ENCODE measurements at places on chromosomes 7 and 10.

- DNase-seq: no peak
Observed at GRCh38 chr7:36984710-36985312, 260.5 kb upstream of the AOAH start.

- no peak for DNase-seq
Observed at GRCh38 chr10:80713398-80713928, 175.8 kb downstream of the SH2D4B start.

GRCh38 chr7:140649556-140650205 lies 9.1 kb upstream of the DENND2A start:
- no peak for DNase-seq

DNA sequence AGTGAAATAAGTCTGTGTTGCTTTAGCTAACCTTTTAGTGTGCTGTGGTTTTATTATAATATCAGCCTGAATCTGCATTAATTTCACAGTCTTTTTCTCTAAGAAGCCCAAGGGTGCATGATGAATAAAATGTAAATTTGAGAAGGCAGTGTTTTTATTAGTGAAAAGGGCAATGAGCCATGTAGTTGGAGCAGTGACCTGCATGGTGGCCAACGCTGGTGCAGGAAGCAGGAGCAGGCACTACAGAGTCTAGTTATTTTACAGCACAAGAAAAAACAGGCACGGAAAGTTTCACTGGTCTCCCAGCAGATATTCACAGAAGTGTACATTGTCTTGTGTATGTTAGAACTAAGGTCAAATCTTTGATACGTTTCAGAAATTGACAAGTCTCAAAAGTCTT lies 247.8 kb downstream of the CELF2 start:
- no peak for DNase-seq

DNA sequence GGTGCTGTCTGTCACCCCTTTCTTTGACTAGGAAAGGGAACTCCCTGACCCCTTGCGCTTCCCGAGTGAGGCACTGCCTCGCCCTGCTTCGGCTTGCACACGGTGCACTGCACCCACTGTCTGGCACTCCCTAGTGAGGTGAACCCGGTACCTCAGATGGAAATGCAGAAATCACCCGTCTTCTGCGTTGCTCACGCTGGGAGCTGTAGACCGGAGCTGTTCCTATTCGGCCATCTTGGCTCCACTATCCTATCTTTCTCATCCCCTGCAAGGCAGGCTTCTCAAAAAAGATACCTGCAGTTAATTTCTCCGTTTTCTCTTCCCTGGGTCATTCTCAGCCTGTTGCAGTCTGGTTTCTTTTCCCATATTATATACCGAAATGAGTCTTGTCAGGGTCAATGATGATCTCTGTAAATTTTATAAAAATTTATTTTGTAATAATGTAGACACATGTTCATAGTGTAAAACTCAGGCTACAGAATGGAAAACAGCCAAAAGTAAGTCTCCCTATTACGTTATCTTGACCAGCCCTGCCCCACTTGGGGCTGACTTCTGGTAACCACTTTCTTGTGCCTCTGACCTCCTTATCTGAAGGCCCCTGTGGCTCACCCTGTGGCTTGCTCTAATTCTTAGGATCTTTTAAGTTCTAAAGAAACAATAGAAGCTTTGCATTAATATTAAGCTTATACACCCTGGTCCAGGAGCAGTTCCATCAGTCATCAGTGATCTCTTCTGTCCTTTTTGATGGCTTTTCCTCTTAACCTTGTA lies 20.7 kb downstream of the BLVRA start:
- DNase-seq: no peak

GRCh38 chr10:129851941-129852640 lies 112.0 kb downstream of the EBF3 start:
- no peak for DNase-seq

- DNase-seq: no peak
Observed at GRCh38 chr7:155591055-155591775, 44.9 kb upstream of the CNPY1 start.

DNA sequence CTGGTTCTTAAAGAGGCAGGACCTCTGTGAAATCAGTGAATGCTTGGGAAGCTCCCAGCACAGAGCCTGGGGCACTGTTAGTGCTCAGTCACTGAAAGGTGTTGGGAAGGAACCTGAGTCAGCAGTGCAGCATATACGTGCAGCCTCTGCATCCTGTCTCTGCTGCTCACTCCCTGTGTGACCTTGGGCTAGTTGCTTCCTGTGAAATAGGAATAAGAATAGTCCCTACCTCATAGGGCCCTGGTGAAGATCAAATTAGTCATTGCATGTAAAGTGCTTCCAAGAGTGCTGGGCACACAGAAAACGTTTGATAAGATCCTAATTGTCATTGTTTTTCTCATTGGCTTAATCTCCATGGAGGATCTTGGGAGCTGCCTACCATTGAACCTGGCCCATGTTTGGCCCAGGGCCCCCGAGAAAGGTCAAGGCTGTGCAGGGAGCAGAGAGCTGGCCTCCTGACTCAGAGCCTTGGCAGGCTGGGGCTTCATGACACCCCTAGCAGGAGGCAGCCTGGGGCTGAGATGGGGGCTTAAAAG lies 73.3 kb upstream of the COL13A1 start:
- DNase-seq: no peak

GRCh38 chr7:122686360-122686878 lies 12.5 kb downstream of the RNF133 start:
- DNase-seq: no peak

DNA sequence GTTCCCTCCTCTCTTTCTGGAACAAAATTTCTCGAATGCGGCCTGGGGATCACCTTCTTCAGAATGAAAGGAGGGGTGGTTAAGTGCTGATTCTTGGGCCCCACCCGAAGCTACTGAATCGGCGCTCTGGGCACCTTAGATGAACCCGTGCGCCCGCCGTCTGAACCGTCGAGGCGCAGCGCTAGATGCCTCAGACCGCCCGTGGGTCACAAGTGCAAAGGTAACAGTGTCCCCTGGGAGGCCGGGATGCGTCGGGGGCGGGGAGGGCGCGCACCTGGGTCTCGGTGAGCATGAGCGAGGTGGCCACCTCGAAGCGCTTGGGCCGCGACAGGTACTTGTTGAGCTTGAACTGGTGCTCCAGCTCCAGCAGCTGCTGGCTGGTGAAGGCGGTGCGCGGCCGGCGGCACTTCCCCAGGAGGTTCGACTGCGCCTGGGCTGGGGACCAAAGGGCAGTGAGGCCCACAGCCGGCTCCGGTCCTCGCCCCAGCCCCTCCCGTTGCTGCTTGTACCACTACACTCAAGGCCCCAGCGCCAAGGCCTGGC lies 4.2 kb downstream of the MNX1 start:
- DNase-seq: no peak

GRCh38 chr10:52258799-52259425 lies 55.2 kb upstream of the DKK1 start:
- no peak for DNase-seq

- no peak for DNase-seq
Observed at GRCh38 chr7:135238112-135238744, 4.6 kb downstream of the STRA8 start.

GRCh38 chr10:127974911-127975310 lies 68.0 kb downstream of the PTPRE start:
- no peak for DNase-seq

All from stimulated activated CD8-positive, alpha-beta memory T cell treated with anti-CD3 and anti-CD28 coated beads, Interleukin-4, amount 100 ng/mL, for 1 hour (primary cell).